ENCODE measurements at places on chromosomes 5 and 9.

GRCh38 chr5:63025679-63026078 lies 447.1 kb downstream of the LRRC70 start:
- no peak for DNase-seq

DNA sequence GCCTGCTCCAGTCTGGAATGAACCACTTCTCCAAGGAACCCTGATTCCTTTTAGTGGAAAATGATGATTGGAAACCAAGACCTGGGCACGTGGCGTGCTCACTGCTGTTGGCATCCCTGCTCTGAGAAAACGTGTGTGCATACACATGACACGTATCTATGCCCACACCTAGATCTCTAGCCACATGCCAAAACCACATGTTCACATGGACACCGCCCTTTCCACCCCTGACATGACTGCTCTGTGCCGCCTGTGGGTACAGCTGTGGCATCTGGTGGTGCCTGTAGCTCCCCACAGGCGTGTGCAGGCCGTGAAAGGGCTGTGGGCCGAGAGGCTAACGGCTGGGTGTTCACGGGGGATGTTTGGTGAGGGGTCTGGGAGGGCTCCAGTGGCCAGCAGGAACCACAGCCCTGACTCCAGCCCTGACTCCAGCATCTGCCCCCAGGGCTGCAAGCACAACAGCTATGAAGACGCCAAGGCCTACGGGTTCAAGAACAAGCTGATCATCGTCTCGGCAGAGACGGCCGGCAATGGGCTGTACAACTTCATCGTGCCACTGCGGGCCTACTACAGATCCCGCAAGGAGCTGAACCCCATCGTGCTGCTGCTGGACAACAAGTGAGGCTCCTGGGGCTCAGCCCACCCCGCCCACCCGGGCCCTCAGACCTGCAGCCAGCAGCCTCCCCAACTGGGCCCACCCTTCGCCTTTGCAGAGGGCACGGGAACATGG lies 75.1 kb downstream of the KCNT1 start:
- no peak for DNase-seq

GRCh38 chr9:112361601-112362000 lies 18.3 kb upstream of the HSDL2 start:
- no peak for DNase-seq

- no peak for DNase-seq
Observed at GRCh38 chr5:18152671-18153070, 518.4 kb downstream of the TAF11L14 start.

DNA sequence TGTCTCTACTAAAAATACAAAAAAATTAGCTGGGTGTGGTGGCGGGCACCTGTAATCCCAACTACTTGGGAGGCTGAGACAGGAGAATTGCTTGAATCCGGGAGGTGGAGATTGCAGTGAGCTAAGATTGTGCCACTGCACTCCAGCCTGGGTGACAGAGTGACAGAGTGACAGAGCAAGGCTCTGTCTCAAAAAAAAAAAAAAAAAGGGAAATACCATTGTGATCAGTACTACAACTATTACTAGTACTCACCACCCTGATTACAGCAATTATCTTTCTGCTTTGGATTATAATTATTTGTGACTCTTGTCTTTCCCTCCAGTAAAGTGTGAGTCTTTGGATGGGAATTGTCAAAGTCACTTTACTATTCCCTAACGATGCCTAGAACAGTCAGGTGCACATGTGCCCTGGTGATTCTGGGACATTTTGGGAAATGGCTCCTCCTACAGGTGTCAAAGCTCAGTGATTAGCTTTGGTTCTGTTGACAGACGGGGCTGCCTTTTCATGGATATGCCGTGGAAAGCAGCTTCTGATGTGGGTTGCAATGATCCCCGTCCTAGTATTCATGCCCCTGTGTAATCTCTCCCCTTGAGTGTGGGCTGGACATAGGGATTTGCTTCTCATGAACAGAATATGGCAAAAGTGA lies 31.8 kb upstream of the FRRS1L start:
- DNase-seq = no peak
